ENCODE measurements at places on chromosomes 4 and X.

- DNase-seq: no peak
Observed at GRCh38 chrX:46407036-46407752, 138.0 kb downstream of the ZNF674 start.

GRCh38 chr4:86556791-86557415 lies 37.2 kb upstream of the PTPN13 start:
- DNase-seq: no peak

GRCh38 chr4:78379040-78379439 lies 172.5 kb upstream of the ANXA3 start:
- DNase-seq: no peak

- no peak for DNase-seq
Observed at GRCh38 chrX:2263203-2263602, 237.6 kb downstream of the DHRSX start.
